ENCODE measurements at places on chromosomes 7 and 10.

GRCh38 chr7:121411597-121411979 lies 15.5 kb upstream of the FAM3C start:
- no peak for DNase-seq

DNA sequence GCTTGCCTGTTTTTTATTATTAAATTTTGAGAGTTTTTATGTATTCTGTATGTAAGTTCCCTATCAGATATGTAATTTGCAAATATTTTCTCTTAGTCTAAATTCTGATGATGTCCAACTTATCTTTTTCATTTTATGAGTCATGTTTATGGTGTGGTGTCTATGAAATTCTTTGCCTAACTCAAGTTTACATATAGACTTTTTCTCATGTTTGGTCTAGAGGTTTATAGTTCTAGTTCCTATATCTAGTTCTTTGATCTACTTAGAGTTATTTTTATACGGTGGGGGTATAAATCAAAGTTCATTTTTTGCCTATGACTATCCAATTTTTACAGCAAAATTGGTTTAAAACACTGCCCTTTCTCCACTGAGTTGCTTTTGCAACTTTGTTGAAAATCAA lies 26.3 kb upstream of the CCDC7 start:
- DNase-seq = no peak

- no peak for DNase-seq
Measured at GRCh38 chr10:78386509-78386908, 352.8 kb downstream of the RPS24 start.

GRCh38 chr10:71270301-71271220 lies 48.5 kb upstream of the SLC29A3 start:
- DNase-seq = no peak

DNA sequence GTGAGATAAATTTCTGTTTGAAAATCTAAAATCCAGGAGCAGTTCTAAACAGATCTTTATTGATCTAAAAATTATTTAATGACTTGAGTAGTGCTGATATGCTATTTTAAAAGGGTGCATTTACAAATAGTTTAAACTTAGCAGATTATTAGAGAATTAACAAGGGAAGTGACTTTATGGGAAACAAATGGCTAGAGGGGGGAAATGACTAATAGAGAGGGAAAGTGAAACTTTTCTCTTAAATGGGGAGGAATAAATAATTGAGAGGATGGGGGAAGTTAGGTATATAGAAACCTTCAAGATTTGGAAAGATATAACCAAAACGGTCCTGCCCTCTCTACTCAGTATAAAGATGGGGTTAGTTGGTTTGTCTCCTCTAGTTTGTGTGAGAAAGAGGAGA lies 90.1 kb upstream of the ARMC3 start:
- DNase-seq = no peak

DNA sequence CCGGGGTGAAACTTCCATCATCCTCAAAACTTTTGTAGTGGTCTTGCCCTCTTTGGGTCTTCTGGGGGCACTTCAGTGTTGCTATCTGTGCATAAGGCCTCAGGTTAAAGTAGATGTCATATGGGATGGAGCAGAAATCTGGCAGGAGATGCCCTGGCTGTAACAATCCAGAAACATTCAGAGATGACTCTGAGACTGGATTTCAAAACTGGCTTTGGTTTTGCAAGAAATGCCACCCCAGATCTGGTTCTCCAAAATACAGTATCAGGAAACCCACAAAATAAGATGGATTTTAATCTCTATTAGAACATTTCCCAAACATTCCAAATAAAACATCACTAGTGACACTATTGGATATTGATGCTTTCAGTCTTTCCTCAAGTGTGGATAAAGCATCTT lies 191.5 kb downstream of the REEP3 start:
- DNase-seq = no peak

- no peak for DNase-seq
Measured at GRCh38 chr7:66967029-66967428, 28.4 kb downstream of the SBDS start.

DNA sequence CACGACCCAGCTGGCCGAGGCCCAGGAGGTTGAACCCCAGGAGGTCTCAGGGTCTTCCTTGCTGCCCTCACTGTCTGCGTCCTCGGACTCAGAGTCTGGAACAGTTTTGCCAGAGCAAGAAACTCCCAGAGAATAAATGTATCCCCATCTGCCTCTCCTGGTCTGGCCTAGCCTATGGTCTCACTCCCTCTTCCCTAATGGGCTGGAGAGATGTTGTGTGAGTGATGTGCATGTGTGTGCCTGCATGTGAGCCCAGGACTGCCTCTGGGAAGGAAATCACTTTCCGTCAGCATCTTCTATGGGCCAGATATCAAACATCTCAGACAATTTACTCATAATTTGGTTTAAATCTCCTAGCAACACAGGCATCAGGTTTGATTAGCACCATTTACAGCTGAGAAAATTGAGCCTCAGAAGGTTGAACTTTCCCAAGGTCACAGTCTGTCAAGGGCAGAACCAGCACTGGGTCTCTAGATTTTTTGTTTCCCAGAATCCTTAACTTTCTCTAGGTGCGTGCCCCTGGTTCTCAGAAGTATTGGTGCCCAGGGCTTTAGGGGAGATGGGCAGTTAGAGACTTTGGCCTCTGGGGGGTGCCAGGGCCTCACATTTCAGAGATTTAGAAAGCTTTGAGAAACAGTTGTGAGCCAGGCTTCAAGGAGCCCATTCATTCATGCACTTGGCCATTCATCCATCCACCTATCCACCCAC lies 4.9 kb downstream of the TMEM270 start:
- no peak for DNase-seq

- DNase-seq = no peak
Measured at GRCh38 chr10:94172332-94172731, 178.6 kb downstream of the PLCE1 start.

DNA sequence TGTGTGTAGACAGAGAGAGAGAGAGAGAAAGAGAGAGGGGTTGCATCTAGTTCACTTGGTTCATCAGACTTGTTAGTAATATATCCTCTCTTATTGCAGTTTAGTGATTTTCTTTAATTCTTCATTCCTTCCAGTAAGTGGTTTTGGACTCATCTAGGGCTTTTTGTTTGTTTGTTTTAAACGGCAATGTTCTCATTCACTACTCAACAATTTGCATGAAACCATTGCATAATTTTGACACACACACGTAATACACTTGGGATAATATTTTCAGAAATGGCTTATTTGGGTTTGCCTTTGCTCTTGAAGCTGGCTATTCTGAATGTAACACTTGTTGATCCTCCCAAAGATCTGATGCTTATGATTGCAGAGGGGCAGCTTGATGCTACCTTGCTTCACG lies 16.4 kb upstream of the ZNF32 start:
- DNase-seq = no peak

- no peak for DNase-seq
Measured at GRCh38 chr10:73803680-73804286, 7.6 kb downstream of the NDST2 start.

GRCh38 chr10:30687698-30688213 lies 58.2 kb upstream of the LYZL2 start:
- DNase-seq = no peak

Measured in BJ (cell line).